ENCODE measurements at places on chromosomes 1 and 21. TPM values are rescaled to one million over a fixed set of nuclear protein-coding genes. Genes with fewer than 3 reads are reported as not detected.

The CELA3B gene
- total RNA-seq = not detected

The TMEM82 gene
- total RNA-seq = not detected

The TDRD5 gene
- not detected for total RNA-seq

The LTN1 gene
- total RNA-seq = 34.2 TPM

The LDLRAD2 gene
- not detected for total RNA-seq

The BOLA1 gene
- total RNA-seq = 7.7 TPM

The SYPL2 gene
- not detected for total RNA-seq

The BRINP2 gene
- not detected for total RNA-seq

The LCE1D gene
- not detected for total RNA-seq

The CASP9 gene
- 5.0 TPM for total RNA-seq

The LCE6A gene
- total RNA-seq = not detected

The SERINC2 gene
- total RNA-seq = 583 TPM

The PRPF38A gene
- 9.2 TPM for total RNA-seq

The ACOT11 gene
- total RNA-seq = 3.7 TPM

The TEX38 gene
- not detected for total RNA-seq

The APOBEC4 gene
- total RNA-seq = not detected

The CHI3L1 gene
- total RNA-seq = not detected

The TNFAIP8L2 gene
- not detected for total RNA-seq

The PTPN22 gene
- total RNA-seq = under 0.01 TPM

The CALML6 gene
- total RNA-seq = 0.67 TPM

The FGR gene
- 1.5 TPM for total RNA-seq

The LAPTM5 gene
- total RNA-seq = 1.7 TPM

The GPR161 gene
- 15.0 TPM for total RNA-seq

The NEGR1 gene
- 2.0 TPM for total RNA-seq

The SLAMF8 gene
- total RNA-seq = not detected

The RHOU gene
- total RNA-seq = 0.67 TPM

The STYXL2 gene
- not detected for total RNA-seq

The SLC25A24 gene
- 33.4 TPM for total RNA-seq

The GPR37L1 gene
- not detected for total RNA-seq

The USP24 gene
- total RNA-seq = 37.7 TPM

The EFNA1 gene
- 23.5 TPM for total RNA-seq

The PPIH gene
- 38.3 TPM for total RNA-seq

The GJA4 gene
- total RNA-seq = not detected

The KLHDC7A gene
- not detected for total RNA-seq

The C1orf216 gene
- 15.8 TPM for total RNA-seq

The VWA5B1 gene
- total RNA-seq = not detected

The SPRR2F gene
- not detected for total RNA-seq

The RIPK4 gene
- 83.9 TPM for total RNA-seq

The RPE65 gene
- total RNA-seq = under 0.01 TPM

The RBM11 gene
- 2.0 TPM for total RNA-seq

The NCF2 gene
- total RNA-seq = 14.4 TPM

The SLC9C2 gene
- not detected for total RNA-seq

The CA14 gene
- not detected for total RNA-seq

The LCE2A gene
- not detected for total RNA-seq

The RGS1 gene
- total RNA-seq = not detected

The ALG6 gene
- total RNA-seq = 11.3 TPM

The RGS18 gene
- not detected for total RNA-seq

The KCNQ4 gene
- total RNA-seq = not detected

The PRAMEF14 gene
- total RNA-seq = not detected

Measured in mammary epithelial cell (primary cell).